A549 treated with CORT108297 at 1 μM for 4 hours (cell line): ENCODE measurements at places on chromosomes 3 and 15. TPM values are rescaled to one million over a fixed set of nuclear protein-coding genes. Genes with fewer than 3 reads are reported as not detected.

The IL16 gene
- total RNA-seq: 0.07 to 0.25 TPM (median 0.17 TPM) in 3 of 5 replicates, not detected in the others

The CHRD gene
- 0.13 to 0.48 TPM (median 0.16 TPM) in 5 replicates for total RNA-seq

The C3orf18 gene
- 2.4 to 2.7 TPM (median 2.6 TPM) in 5 replicates for total RNA-seq

The DALRD3 gene
- 18.4 to 26.9 TPM (median 25.6 TPM) in 5 replicates for total RNA-seq

The CCR3 gene
- not detected in 5 replicates for total RNA-seq

The SMAD6 gene
- 15.1 to 25.1 TPM (median 23.1 TPM) in 5 replicates for total RNA-seq

The NR1I2 gene
- total RNA-seq: not detected in 5 replicates

The CELF6 gene
- 0.13 to 0.18 TPM (median 0.16 TPM) in 5 replicates for total RNA-seq

The RPL32 gene
- 2,231 to 2,516 TPM (median 2,384 TPM) in 5 replicates for total RNA-seq

The TNFAIP8L3 gene
- 7.0 to 10.0 TPM (median 8.9 TPM) in 5 replicates for total RNA-seq

The GHSR gene
- total RNA-seq: not detected in 5 replicates

The LRRC31 gene
- 0.02 TPM in 1 of 5 replicates, not detected in the others for total RNA-seq

The ZBBX gene
- not detected in 5 replicates for total RNA-seq

The CLDN18 gene
- total RNA-seq: not detected in 5 replicates

The RBP2 gene
- not detected in 5 replicates for total RNA-seq

The SCN11A gene
- 0.01 TPM in 2 of 5 replicates, not detected in the others for total RNA-seq

The CIB2 gene
- total RNA-seq: 26.5 to 31.2 TPM (median 27.3 TPM) in 5 replicates

The MUC13 gene
- total RNA-seq: 6.9 to 8.2 TPM (median 7.9 TPM) in 5 replicates

The TMEM108 gene
- total RNA-seq: not detected in 5 replicates

The ISG20 gene
- 36.7 to 46.2 TPM (median 40.1 TPM) in 5 replicates for total RNA-seq

The FRMD5 gene
- total RNA-seq: 2.7 to 3.7 TPM (median 3.2 TPM) in 5 replicates

The PLCH1 gene
- total RNA-seq: 0.95 to 1.2 TPM (median 1.0 TPM) in 5 replicates

The DUOX1 gene
- total RNA-seq: not detected in 5 replicates

The KCNAB1 gene
- total RNA-seq: not detected in 5 replicates

The IL5RA gene
- not detected in 5 replicates for total RNA-seq

The SST gene
- total RNA-seq: not detected in 5 replicates

The GOLGA8S gene
- 0.13 to 0.18 TPM (median 0.16 TPM) in 5 replicates for total RNA-seq

The B3GNT5 gene
- total RNA-seq: 18.8 to 29.3 TPM (median 24.1 TPM) in 5 replicates

The EAF2 gene
- 1.5 to 2.9 TPM (median 2.3 TPM) in 5 replicates for total RNA-seq

The ISLR gene
- total RNA-seq: 0.25 to 0.45 TPM (median 0.35 TPM) in 5 replicates

The SPINK8 gene
- total RNA-seq: not detected in 5 replicates

The MAPKBP1 gene
- total RNA-seq: 3.2 to 5.3 TPM (median 5.2 TPM) in 5 replicates

The CPNE9 gene
- total RNA-seq: 0.09 to 0.24 TPM (median 0.14 TPM) in 5 replicates

The OIP5 gene
- 13.2 to 15.0 TPM (median 14.7 TPM) in 5 replicates for total RNA-seq

The MEX3B gene
- 4.3 to 6.5 TPM (median 5.2 TPM) in 5 replicates for total RNA-seq

The TEX55 gene
- not detected in 5 replicates for total RNA-seq

The ADGRG7 gene
- not detected in 5 replicates for total RNA-seq

The FBXO40 gene
- total RNA-seq: not detected in 5 replicates

The TEX9 gene
- total RNA-seq: 3.8 to 5.0 TPM (median 4.6 TPM) in 5 replicates

The CORO2B gene
- total RNA-seq: 2.6 to 3.8 TPM (median 3.2 TPM) in 5 replicates

The MED12L gene
- total RNA-seq: 0.18 to 0.67 TPM (median 0.39 TPM) in 5 replicates

The HRG gene
- total RNA-seq: not detected in 5 replicates

The TUSC7 gene
- not detected in 5 replicates for total RNA-seq

The CD276 gene
- 66.4 to 88.8 TPM (median 81.7 TPM) in 5 replicates for total RNA-seq

The COX5A gene
- total RNA-seq: 505 to 615 TPM (median 535 TPM) in 5 replicates

The TMC3 gene
- total RNA-seq: not detected in 5 replicates

The ARMC8 gene
- total RNA-seq: 22.2 to 29.6 TPM (median 28.5 TPM) in 5 replicates

The PLEKHO2 gene
- 5.3 to 6.2 TPM (median 5.7 TPM) in 5 replicates for total RNA-seq

The AHSG gene
- total RNA-seq: 0.05 to 0.09 TPM in 2 of 5 replicates, not detected in the others

The NOX5 gene
- 0.10 to 0.30 TPM (median 0.24 TPM) in 5 replicates for total RNA-seq

The DAZL gene
- total RNA-seq: not detected in 5 replicates

The PLA2G4D gene
- total RNA-seq: 0.03 TPM in 1 of 5 replicates, not detected in the others

The GOLGA6L10 gene
- 0.46 to 0.79 TPM (median 0.68 TPM) in 5 replicates for total RNA-seq

The KNG1 gene
- total RNA-seq: 0.07 TPM in 1 of 5 replicates, not detected in the others
